ENCODE measurements at places on chromosomes 11 and 22. TPM values are rescaled to one million over a fixed set of nuclear protein-coding genes. Genes with fewer than 3 reads are reported as not detected.

OR51B5 gene
- not detected for total RNA-seq

PNPLA2 gene
- 202 TPM for total RNA-seq

OR4D5 gene
- not detected for total RNA-seq

ZW10 gene
- total RNA-seq, result 12.3 TPM

UVRAG gene
- 12.1 TPM for total RNA-seq

NAALADL1 gene
- 0.08 TPM for total RNA-seq

SF3B2 gene
- total RNA-seq, result 210 TPM

MMP3 gene
- not detected for total RNA-seq

KCNJ5 gene
- not detected for total RNA-seq

SLC17A6 gene
- total RNA-seq, result not detected

HYLS1 gene
- 6.9 TPM for total RNA-seq

LDHAL6A gene
- total RNA-seq, result not detected

HMBS gene
- 25.1 TPM for total RNA-seq

LRRC74B gene
- 0.13 TPM for total RNA-seq

JHY gene
- total RNA-seq, result 0.26 TPM

SPDYC gene
- total RNA-seq, result not detected

OR52E6 gene
- not detected for total RNA-seq

PPFIA1 gene
- total RNA-seq, result 46.7 TPM

CLCF1 gene
- total RNA-seq, result 29.7 TPM

TOP3B gene
- total RNA-seq, result 37.0 TPM

SOX10 gene
- not detected for total RNA-seq

OR5D13 gene
- not detected for total RNA-seq

ASCL2 gene
- total RNA-seq, result 6.8 TPM

MPPED2 gene
- total RNA-seq, result not detected

AMOTL1 gene
- total RNA-seq, result not detected

PKNOX2 gene
- not detected for total RNA-seq
